SK-N-DZ (cell line): ENCODE measurements at places on chromosomes 4 and X.

GRCh38 chrX:154714925-154715324 lies 36.0 kb downstream of the GAB3 start:
- peak; percentile 40 for DNase-seq

DNA sequence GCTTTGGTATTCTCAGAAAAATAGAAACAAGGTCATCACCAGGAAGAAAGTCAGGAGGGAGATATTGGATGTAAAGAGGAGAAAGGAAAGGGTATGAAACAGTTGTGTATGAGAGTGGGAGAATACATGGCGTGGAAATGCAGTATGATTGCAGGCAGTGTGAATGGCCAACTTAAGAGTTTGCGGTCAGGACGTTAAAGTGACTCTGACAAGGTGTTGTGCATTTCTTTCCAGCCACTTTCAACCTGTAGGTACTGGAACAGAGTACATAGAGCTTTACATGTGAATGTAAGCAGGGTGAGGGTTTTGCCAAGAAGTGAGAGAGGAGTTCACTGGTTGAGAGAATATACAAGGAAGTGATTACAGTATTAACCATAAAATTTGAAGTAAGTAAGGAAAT lies 15.7 kb downstream of the ATP10D start:
- no peak for DNase-seq

DNA sequence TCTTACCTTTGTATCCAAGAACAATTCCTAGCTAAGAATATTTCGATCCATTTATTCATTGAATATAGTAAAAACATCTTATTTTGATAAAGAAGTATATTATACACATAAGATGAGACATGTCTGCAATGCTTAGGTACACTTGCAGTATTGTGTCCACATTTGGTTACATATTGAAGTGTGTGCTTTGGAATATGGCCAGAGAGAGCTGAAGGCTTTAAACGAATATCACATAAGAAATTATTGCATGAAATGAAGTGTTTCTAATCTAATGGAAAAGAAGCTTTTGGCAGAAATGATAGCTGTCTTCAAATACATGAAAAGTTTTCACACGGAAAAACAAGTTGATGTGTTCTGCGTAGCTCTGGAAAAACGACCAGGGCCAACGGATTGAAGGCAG lies 516.1 kb upstream of the ZFP42 start:
- DNase-seq, result no peak

- no peak for DNase-seq
These were observed 16.6 kb downstream of the GPKOW start for GRCh38 chrX:49106930-49107329.

- no peak for DNase-seq
These were observed 255.8 kb upstream of the GK2 start for GRCh38 chr4:79663865-79664264.

DNA sequence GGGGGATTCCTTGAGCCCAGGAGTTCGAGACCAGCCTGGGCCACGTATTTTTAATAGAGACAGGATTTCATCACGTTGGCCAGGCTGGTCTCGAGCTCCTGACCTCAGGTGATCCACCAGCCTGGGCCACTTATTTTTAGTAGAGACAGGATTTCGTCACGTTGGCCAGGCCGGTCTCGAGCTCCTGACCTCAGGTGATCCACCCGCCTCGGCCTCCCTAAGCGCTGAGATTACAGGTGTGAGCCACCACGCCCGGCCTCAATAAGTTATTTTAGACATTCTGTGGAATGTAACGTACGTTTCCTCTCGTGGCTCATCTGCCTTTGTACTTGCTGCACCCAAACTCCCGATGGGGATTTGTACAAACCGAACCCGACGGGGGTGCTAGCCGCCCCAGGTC lies 8.8 kb downstream of the ASMT start:
- DNase-seq, result no peak

GRCh38 chrX:96771486-96771885 lies 86.8 kb downstream of the DIAPH2 start:
- no peak for DNase-seq

GRCh38 chr4:8108261-8108660 lies 50.4 kb downstream of the ABLIM2 start:
- no peak for DNase-seq

DNA sequence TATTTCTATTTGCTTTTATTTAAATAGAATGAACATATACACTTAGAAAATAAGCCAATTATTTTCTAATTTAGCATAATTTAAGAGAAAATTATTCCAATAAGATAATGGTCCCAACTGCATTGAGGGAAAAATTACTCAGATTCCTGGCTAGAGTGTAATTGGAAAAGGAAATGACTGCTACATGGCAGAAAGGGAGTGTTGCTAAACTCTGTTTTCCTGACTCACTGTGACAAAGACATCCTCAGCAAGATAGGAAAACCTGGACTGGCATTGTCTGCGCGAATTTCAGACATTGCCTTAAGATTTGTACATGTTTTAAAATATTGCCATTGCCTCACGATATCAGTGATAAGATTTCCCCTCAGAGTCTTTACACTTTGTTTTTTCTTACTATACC lies 8.2 kb downstream of the TNIP3 start:
- no peak for DNase-seq

- DNase-seq, result no peak
These were observed 354.5 kb upstream of the BOD1L1 start for GRCh38 chr4:13982010-13982409.

GRCh38 chr4:86558797-86559196 lies 35.3 kb upstream of the PTPN13 start:
- no peak for DNase-seq

GRCh38 chr4:46992338-46992737 lies 1.0 kb downstream of the GABRA4 start:
- no peak for DNase-seq

- no peak for DNase-seq
These were observed 2.2 kb downstream of the PLXNB3 start for GRCh38 chrX:153766098-153766817.

GRCh38 chr4:3775005-3775404 lies 8.8 kb downstream of the ADRA2C start:
- no peak for DNase-seq

DNA sequence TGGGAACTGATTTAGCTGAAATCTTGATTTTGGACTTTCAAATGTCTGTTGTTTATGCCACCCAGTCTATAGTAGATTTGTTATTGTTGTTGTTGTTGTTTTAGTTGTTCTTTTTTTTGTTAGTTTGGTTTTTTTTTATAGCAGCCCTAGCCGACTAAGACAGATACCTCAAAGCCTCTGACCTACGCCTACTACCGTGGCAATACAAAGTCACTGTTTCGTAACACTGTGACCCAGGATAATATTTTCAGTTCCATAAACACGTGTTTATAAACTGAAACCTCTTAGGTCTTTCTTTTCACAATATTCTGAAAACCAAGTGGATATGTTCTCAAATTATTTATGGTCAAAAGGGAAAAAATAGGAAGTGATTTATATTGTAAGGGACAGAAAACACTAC lies 32.8 kb downstream of the VCX2 start:
- no peak for DNase-seq

- DNase-seq, result no peak
These were observed 92.1 kb downstream of the SCFD2 start for GRCh38 chr4:53273726-53274125.

DNA sequence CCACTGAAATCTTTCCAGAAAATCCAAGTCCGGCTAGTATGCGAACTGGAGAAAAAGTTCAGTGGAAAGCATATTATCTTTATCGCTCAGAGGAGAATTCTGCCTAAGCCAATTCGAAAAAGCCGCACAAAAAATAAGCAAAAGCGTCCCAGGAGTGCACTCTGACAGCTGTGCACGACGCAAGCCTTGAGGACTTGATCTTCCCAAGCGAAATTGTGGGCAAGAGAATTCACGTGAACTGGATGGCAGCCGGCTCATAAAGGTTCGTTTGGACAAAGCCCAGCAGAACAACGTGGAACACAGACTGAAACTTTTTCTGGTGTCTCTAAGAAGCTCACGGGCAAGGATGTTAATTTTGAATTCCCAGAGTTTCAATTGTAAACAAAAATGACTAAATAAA lies 34.4 kb downstream of the STX18 start:
- no peak for DNase-seq

GRCh38 chr4:95715830-95716229 lies 124.1 kb upstream of the PDHA2 start:
- DNase-seq, result no peak

DNA sequence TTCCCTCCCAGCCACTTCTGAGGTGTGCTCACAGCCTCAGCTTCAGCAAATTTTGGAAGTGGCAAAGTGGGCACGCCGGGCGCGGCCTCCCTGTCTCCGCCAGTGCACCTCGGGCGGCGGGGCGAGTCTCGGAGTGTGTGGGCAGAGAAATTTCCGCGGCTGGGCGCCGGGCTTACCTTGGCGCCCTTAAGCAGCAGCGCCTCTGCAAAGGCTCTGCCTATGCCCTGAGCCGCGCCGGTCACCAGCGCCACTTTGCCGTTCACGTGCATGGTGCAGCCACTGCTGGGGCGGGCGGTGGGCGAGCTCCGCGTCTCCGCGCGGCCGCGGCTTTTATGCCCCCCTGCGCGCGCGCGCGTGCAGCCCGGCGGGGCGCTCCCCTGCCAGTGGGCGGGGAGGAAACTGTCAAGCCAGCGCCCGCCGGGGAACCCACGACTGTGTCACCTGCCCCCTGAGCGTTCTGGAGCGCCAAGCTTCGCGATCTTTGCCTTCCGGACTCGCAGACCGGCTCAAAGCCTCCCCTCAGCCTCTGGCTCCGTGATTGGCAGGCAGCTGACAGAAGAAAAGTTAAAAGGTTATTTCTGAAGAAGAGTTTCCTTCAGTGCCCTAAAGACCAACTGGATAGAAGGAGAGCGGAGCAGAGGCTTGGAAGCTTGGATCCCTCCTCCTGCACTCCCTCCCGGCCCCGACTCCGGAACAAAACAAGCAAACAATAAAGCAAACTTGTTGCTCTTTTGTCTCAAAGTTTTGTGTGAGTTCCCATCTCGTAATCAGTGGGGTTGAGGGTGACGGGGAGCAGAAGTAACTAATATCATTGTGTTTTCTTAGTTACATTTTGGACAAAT lies at the start of gene HPGD:
Gene HPGD (minus strand): TSS at position 306 of the 842 bp plus-strand sequence. CDS start 37 bp downstream, at position 269.
- peak; percentile 9 for DNase-seq

- DNase-seq, result no peak
These were observed 52.5 kb downstream of the TMEM156 start for GRCh38 chr4:38979511-38980230.

GRCh38 chrX:51853251-51853650 lies 40.2 kb upstream of the MAGED1 start:
- DNase-seq, result no peak

- DNase-seq, result no peak
These were observed 9.8 kb downstream of the PGM2 start for GRCh38 chr4:37836274-37836673.

DNA sequence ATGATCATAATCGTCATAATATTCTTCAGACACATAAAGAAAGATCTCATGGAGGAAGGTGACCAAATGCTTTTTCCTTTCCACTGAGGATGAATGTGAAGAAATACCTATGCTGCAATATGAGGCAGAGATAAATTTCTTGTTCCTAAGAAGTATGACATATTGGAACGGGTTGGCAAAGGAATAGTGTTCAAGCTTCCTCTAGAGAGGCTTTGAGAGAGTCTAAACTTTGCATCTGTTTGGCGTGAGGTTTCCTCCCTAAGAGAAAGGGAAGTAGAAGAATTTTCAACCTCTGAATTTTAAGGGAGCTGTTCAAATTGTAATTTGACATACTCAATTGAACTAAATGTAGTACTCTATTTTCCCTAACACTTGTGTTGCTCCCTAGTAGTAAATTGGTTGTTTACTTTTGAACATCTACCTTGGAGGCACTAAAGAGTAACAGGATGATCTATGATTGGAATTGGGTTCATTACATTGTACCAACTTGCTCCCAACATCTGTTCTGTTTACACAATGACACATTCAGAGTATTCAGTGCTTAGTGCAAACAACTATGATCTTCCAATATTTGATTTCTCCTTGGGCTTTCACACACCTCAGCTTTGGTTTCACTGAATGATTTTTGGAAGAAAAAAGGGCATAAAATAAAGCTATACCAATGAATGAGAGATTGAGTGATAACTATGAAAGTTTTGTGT lies 122.0 kb downstream of the CORIN start:
- no peak for DNase-seq

- no peak for DNase-seq
These were observed 102.1 kb upstream of the TENM3 start for GRCh38 chr4:182141061-182141460.

DNA sequence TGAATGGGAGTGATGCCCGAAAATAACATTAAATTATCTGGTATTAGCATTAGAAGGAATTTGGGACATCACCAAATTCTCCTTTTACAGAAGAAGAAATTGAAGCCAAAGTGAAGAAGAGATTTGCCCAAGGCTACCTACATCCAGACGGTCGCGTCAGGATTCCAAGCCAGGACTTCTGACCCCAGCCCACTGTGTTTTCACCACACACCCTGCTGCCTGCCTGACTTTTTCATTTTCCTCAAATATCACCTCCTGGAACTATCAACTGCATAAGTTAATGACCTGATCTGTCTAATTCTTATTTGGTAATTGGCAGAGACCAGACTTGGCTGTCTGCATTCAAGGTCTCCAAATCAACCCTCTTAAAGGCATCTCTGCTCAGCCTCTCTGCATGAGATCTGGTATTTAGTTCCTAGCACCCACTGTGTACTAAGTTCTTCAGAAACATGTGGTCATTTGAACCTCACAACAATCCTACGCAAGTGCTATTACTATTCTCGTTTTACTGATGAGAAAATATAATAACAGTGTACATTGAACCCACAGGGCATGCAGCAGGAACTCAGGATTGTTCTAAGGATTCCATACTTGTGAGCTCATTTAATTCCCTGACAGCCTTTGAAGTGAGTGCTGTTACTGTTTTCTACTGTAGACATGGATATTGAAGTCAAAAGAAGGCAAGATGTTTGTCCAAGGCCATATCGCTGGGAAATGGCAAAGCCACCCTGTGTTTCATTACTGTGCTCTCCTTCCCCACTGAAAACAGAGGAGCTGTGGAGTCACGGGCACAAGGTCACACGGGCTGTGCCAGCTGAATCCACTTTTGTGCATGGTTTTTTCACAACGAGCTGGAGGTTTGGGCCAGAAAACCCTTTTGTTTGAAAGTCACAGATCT lies 195.2 kb upstream of the C1QTNF7 start:
- DNase-seq, result no peak

DNA sequence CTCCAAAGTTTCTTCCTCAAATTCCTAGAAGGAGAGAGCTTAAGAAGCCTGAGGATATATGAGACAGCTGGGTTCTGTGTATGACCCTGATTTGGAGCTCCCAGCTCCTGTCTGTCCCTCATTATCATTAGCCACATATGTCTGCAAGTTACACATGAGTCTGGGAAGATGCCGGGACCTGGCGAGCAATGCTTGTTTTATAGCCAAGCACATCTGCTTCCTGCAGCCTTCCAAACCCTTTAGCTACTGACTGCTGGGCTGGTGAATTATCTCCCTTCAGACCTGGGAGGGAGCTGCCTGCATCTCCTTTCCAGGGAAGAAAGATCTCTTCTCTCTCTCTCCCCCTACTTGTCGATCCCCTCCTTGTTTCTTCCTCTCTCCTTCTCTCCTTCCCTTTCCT lies 556.7 kb upstream of the BOD1L1 start:
- DNase-seq, result peak; percentile 35

- no peak for DNase-seq
These were observed 89.8 kb upstream of the SPRY1 start for GRCh38 chr4:123306769-123307168.

- no peak for DNase-seq
These were observed 568 bp downstream of the NIPAL1 start for GRCh38 chr4:48017108-48017571.

GRCh38 chr4:144338148-144338547 lies 197.6 kb upstream of the GYPA start:
- DNase-seq, result no peak
